Glomerular endothelial cell (primary cell): ENCODE measurements at places on chromosomes 2 and 18.
A peak's percentile ranks its signal among the peaks of the same experiment; 100 is the strongest.

- DNase-seq: no peak
These were observed 310.0 kb upstream of the UBE2E3 start for GRCh38 chr2:180670302-180671003.

DNA sequence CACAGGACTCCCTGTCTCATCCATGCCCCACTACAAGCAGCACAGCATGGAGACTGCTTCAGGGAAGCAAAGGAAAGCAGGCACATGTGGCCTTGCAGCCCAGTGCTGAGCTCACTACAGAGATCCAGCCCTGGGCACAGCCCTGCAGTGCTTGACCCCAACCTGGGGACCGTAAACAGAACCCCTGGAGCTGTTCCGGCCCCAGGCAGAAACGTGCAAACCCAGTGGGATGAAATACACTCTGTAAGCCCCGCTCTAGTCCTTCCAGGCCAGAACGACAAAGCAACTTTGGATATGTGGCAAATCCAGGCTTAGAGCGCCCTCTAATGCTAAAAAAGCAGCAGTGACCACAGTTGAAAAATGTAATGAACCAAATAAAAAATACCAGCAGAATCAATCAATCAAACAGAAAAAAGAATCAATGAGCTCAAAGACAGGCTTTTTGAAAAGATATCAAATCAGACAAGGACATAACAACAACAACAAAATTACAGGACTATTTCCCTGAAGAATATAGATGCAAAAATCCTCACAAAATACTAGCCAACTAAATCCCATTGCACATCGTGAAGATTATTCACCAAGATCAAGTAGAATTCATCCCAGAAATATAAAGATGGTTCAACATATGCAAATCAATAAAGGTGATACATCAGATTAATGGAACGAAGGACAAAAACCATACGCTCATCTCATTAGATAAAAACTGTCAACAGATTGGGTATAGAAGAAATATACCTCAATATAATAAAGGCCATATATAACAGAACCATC lies 45.6 kb downstream of the ZNF519 start:
- no peak for DNase-seq

- no peak for DNase-seq
These were observed 26.1 kb upstream of the SETBP1 start for GRCh38 chr18:44654573-44654972.

- DNase-seq: no peak
These were observed 131.2 kb upstream of the CYP1B1 start for GRCh38 chr2:38207168-38207567.

- no peak for DNase-seq
These were observed 142.0 kb downstream of the TSN start for GRCh38 chr2:121897335-121897970.

DNA sequence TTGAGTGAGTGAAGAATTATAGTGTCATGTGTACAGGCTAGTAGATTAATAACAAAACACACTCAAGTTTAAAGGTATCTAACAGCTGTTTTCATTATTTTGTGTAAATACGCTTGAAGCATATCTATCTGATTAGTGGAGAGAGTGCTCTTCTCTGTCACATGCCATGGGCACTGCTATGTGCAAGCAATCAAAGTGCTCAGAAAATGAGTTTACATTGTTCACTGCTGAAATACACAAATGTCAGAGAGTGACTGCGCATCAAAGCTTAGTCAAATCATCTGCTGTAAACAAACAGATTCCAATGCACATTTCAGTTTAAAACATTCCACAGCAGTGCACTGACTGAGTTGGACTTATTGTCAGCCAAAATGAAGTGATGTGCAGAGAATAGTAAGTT lies 423.4 kb downstream of the ZEB2 start:
- no peak for DNase-seq

- no peak for DNase-seq
These were observed 13.9 kb downstream of the ARPC2 start for GRCh38 chr2:218230882-218231281.

GRCh38 chr18:50203801-50204604 lies 9.1 kb upstream of the MYO5B start:
- DNase-seq: peak; percentile 5

- no peak for DNase-seq
These were observed 143.9 kb downstream of the MYT1L start for GRCh38 chr2:2187196-2187595.

DNA sequence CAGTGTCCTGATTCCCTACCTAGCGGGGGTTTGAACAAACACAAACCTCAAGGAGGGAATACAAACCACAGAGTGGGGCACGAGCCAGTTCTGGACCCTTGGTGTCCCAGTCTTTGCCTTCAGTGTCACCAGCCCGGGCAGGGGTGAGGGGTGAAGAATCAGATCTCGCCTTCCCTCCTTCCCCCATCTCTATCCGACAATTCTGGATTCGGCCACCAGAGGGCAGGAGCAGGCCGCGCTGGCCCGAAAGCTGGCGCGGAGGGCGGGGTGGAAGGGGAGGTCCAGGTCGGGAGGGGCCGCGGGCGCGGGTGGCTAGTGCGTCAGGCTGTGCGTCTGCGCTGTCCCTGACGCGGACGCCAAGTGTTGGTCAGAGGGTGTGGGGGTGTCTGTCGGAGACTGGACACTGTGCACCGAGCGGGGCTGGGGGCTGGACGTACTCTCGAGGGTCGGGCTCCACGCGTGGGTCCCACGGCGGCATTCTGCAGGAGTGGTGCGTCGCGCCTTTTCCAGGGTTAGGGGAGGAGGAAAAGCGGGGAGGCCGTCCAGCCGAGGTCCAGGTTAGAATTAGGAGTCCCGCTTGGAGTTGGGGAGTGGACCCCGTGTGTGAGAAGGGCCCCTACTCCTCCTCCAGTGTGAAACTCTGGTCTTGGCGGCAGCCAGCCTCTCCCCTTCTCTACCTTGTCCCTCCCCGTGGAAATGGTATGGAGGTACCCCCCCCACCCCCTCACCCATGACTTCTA lies 2.9 kb upstream of the CRYBA2 start:
- DNase-seq: no peak

GRCh38 chr2:27889774-27890145 lies 427 bp downstream of the RBKS start:
- no peak for DNase-seq

GRCh38 chr2:38259311-38259710 lies 117.8 kb downstream of the ATL2 start:
- no peak for DNase-seq

GRCh38 chr2:225766431-225766830 lies 366.9 kb downstream of the NYAP2 start:
- no peak for DNase-seq

DNA sequence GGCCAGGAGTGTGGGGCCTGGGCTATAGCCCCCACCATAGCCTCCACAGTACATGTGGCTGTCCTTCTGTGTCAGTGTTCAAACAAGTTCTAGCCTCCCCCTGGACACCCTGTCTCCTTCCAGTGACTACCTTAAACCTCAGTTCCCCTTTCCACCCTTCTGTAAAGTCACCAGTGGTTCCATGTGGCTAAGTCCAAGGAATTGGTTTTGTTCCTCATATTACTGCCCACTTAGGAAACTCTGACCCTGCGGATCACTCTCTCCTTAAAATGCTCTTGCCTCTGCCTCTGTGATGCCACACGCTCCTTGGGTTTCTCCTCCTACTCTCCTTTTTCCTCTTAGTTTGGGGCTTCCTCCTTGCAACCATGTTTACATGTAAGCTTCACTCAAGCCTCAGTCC lies 27.8 kb upstream of the REL start:
- DNase-seq: no peak

- no peak for DNase-seq
These were observed 931.7 kb upstream of the CELF4 start for GRCh38 chr18:38497266-38497665.

DNA sequence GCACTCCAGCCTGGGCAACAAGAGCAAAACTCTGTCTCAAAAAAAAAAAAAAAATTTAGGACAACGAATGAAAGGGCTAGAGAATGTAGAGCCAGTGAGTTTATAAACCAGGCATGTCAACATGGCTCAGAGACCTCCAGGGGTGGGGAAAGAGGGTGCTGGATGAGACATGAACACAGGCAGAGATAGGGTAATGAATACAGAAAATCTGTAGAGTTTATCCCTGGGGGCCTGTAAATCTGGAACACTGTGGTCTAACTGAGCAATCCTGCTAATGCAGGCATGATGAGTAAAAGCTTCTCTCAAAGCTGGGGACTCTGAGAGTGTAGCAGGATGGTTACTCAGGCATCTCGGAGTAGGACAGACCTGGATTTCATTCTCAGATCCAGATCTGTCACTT lies 59.2 kb upstream of the IGFBP2 start:
- no peak for DNase-seq

DNA sequence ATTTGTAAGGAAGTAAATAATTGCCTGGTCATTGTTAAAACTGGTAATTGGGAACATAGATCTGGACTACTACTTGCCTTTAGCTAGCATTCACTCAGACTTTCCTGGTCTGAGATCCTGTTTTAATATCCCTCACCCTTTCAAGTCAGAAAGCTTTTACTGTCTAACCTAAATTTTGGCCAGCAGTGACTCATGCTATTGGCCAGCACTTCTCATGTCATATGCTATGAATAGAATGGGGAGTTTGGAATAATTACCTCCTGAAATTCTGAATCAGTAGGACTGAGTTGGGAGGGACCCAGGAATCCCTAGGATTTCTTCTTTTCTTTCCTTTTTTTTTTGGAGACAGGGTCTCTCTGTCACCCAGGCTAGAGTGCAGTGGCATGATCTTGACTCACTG lies 19.3 kb downstream of the STK36 start:
- DNase-seq: no peak

- DNase-seq: no peak
These were observed 495 bp downstream of the TMEM169 start for GRCh38 chr2:216082117-216082711.

- no peak for DNase-seq
These were observed 39.9 kb downstream of the KIF1A start for GRCh38 chr2:240780023-240780700.

DNA sequence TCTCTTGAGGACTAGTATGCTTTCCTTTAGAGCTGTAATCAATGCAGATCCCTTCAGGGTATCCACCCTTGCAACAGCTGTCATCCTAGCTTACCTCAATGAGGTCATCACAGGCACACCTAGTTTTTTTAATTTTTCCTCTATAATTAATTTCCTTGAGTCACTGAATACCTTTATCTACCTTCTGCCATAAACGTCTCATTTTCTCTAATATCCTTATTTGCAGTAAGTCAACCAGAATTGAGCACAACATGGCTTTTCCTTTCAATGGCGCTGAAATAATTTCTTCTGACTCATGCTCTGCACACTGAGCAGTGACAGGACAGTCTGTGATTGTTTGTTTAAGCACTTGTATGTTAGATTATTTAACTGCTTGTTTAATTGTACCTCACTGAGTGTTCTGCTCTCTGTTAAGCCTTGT lies 49.4 kb downstream of the ETAA1 start:
- no peak for DNase-seq

GRCh38 chr18:79905389-79905911 lies 46.0 kb downstream of the SLC66A2 start:
- DNase-seq: no peak

DNA sequence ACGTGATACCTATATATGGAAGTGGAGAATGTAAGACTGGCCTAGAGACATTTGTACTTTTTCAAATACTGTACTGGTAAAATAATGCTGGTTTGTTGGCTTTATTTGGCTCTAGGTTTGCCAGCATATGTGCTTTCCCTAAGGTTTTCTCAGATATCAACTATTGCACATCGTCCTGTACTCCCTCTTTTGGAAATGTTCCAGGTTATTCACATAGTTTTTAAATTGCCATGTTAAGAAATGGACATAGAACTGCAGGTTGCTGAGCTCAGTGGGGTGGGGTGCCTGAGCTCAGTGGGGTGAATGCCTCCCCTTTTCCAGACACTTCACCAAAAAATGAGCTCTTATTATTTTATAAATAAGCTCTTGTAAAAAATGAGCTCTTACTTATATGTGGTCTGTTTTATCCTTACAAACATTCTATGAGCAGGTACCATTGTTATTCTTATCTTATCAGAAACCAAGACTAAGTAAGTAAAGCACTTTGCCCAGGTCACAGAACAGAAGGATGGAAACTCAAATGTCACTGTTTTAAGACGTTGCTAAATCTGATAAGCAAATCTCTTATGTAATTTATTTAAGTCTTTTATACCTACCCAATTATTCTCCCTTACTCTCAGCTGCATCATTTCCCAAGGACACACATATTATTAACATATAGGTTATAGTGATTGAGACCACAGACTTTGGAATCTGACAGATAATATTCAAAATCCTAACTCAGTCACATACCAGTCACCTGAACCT lies 99.0 kb downstream of the CPS1 start:
- no peak for DNase-seq

DNA sequence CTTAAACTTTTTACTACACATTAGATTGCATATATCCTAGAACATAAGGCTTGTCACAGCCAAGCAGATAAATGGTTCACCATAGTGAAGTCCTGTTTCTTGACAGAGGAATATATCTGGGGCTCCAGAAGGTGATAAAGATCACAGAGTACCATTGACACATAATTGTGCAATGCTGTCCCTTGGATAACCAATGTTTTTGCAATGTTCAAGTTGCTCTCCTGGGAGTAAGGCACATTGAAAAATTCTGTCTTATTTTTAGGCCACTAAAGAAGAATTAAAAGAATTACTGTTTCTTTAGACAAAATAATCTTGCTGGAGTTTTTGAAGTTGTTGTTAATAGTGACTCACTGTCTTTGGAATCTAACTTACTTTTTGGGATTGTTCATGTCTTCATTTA lies 1132.8 kb downstream of the LRP1B start:
- no peak for DNase-seq

DNA sequence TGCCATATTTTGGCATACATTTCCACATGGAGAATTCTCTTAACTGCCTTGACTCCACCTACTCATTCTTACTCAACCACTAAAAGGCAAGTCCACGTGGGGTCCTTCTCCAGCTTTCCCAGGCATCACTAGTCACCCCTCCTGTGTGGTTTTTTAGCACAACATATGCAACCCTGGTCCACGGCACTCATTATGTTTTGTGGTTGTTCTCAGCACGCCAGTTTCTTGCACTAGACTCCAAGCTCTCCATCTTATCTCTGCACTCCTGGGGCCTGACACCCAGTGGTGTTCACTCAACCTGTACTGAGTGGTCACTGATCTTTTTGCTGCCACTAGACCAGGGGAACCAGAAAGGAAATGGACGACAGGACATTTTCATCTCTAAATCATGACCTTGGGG lies 18.0 kb downstream of the MARCHF4 start:
- no peak for DNase-seq

DNA sequence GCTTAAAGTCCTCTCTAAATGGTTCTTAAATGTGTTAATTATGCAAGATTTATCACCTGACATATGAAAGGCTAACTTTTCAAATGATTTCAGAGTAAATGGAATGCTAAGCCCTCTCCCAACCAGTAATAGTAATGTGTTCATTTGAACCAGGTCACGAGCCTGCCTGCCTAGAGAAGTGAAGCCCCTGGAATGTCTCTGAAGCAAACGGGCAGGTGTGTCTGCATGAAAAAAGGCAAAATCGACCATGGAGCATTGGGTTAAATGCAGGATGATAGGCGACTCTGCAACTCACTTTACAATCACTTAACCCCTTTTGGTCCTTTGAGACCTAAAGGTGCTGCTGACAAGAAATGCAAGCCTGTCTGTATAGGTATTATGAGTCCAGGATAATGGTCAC lies 798.4 kb upstream of the ACVR2A start:
- no peak for DNase-seq

GRCh38 chr2:127619877-127620705 lies 25.9 kb upstream of the GPR17 start:
- DNase-seq: no peak
